ELR (cell line): ENCODE measurements at places on chromosomes 16 and 17.
A peak's percentile ranks its signal among the peaks of the same experiment; 100 is the strongest.

- DNase-seq, result no peak
These were observed 47.6 kb downstream of the NLRC5 start for GRCh38 chr16:57036945-57037344.

DNA sequence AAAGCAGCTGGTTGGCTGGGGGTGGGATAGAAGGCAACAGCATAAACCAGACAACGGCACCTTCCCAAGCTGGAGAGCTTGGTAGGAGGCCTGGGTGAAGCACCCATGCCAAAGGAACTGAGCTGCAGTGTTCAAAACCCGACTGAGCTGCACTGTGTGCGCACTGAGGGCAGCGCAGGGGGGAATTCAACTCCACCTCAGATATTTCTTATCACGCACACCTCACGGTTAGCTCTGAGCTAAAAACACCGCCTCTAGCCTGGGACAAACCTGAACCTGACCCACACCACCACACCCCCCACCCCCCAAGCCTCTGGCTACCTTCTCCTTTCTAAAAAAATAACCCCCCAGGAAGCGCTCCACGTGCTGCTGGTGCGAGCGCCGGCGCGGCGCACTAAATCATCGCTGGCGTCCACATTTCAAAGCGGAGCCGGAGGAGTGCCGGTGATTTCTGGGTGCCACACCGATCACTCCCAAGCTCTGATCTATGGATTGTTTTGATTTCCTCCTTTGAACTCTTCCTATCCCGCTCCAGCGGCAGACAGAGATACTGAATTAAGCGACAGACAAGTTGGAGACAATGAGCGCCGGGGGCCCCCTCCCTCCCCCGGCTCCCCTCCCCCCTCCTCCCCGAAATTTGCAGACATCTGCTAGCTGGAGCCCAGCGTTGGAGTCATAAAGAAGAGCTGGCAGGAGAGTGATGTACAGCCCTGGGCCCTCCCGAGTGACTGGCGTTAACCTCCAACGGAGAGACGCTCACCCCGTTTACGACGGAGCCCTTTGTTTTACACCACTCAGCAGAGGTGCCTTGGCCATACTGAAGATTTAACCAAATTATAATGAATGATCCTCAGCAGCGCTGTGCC is 85.0 kb downstream of the NOG start:
- DNase-seq, result no peak

- no peak for DNase-seq
These were observed 190.7 kb upstream of the KCNJ16 start for GRCh38 chr17:69884356-69884755.

DNA sequence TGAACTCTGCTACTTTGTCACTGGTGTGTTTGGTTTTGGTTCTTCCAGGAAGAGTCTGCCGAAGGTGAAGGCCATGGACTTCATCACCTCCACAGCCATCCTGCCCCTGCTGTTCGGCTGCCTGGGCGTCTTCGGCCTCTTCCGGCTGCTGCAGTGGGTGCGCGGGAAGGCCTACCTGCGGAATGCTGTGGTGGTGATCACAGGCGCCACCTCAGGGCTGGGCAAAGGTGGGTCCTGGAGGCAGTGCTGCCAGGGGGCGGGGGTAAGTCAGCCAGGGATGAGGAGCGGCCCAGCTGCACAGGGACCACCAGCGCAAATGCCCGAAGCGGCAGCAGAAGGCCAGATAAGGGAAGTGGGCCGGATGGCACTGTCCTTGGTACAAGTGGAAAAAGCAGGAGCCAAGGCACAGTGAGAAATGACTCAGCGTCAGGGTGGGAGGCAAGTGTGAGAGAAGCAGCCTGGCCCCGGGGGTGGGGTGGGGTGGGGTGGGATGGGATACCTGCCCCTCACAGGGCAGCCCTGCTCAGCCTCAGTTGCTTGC is 41.9 kb downstream of the TMEM11 start:
- DNase-seq, result no peak

GRCh38 chr16:813204-813915 is 12.8 kb upstream of the GNG13 start:
- peak; percentile 49 for DNase-seq

GRCh38 chr17:37830151-37830993 is 85.5 kb upstream of the HNF1B start:
- no peak for DNase-seq

DNA sequence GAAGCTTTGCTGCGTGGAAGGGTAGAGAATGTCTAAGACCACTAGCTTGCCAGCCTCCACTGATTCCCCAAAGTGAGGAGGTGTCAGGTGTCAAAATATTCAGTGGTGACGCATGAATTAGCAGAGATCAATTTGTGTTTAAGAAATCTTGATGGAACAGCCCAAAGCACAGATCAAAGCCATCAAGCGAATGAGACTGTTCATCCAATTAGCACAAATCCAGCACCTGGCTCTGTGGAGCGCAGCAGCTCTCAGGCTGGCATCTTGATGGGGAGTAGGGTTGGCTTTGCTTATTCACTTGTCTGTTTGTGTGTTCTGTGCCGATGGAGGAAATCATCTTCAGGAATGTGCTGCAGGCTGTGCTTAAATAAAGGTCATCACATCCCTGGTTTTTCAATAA is 456.8 kb upstream of the CCL2 start:
- no peak for DNase-seq

DNA sequence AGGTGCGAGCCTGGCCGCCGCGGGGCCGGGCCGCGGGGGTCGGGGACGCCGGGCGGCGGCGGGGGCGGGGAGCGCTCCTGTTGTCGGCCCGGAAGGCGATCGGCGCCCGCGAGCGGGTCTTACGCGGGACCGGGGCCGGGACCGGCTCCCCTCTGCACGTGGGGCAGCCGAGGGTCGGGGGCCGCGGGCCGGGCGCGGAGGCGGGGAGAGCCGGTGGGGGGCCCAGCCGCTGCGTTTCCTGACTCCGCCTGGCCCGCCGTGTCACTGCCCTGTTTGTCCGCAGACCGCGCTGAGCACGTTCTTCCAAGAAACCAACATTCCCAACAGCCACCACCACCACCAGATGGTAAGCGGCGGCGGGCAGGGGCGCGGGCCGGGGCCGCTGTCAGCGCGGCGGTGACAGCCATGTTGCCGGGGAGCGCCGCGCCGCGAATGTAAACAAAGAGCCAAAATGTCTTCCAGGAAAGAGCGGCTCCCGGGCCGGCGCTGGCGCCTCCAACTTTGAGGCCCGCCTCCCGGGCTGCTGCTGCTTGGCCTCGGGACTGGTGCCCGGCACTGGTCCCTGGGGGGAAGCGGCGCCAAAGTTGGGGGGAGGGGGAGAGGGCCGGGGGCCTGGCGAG is 586 bp downstream of the UBALD2 start:
- DNase-seq, result peak; percentile 69

DNA sequence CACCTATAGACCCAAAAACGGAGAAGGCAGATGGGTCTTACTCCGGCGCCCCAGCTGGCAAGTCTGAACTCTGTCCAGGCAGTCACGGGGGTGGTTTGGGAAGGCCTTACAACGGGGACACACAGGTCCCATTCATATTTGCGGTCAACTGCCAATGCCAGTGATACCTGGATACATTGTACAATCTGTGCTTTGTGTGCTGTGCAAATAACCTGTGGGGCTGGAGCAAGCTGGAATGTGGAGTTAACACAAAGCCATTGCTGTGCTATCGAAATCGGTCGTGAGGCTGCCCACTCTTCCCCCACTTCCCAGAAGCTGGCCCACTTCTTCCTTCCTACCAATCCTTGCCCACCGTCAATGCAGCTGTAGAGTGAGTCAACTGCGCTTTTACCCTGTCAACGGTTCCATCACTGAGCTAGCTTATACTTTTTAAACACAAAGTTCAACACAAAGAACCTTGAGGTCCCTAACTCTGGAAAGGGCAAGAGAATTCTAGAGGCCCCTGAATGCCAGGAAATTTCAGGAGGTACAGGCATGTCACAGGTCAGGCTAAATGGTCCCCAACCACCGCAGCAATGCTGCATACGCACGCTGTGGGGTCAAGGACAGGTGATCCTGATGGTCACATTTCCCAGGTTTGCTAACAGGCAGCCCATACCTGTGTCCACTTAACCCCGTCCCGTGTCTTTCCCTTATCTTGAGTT is 122.8 kb downstream of the ZFHX3 start:
- DNase-seq, result no peak

- DNase-seq, result no peak
These were observed 51.4 kb downstream of the MFSD11 start for GRCh38 chr17:76789235-76789788.

- DNase-seq, result no peak
These were observed 16.4 kb downstream of the KRT23 start for GRCh38 chr17:40921026-40921425.
